NCI-H526 treated with DMSO at 0.1 percent for 48 hours (cell line): ENCODE measurements at places on chromosomes 3 and 15.

- DNase-seq: peak; percentile 16
Measured at GRCh38 chr3:104628185-104628789, 738.4 kb upstream of the ALCAM start.

- no peak for DNase-seq
Measured at GRCh38 chr3:132916096-132916495, 122.1 kb upstream of the TMEM108 start.

DNA sequence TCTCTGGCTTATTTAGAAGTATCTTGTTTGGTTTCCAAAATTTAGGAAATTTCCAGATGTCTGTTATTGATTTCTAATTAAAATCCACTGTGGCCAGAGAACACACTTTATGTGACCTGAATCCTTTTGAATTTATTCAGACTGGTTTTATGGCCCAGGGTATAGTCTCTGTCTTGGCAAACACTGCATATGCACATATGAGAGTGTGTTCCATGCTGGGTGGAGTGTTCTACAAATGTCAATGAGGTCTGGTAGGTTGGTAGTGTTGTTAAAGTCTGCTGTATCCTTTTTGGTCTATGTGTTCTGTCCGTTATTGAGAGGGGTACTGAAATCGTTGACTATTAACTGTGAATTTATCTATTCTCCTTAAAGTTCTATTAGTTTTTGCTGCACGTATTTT is 30.2 kb downstream of the PGPEP1L start:
- DNase-seq: no peak

DNA sequence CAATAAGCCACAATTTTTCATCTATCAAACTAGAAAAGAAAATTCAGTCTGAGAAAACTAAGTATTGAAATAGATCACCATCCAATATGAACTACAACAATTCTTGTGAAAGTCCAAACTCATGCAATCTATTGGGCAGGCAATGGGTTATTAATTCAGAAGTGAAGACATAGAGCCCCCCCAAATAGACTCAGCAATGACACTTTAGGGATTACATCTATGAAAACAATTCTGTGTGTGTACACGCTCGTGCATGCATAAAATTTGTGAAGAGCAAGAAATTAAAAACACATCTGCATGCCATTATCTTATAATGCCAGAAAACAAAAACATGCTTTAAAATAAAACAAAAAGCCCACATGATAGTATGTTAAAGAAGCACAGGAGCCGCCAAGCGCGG is 151.3 kb downstream of the NR1I2 start:
- no peak for DNase-seq

- no peak for DNase-seq
Measured at GRCh38 chr3:193560870-193561269, 6.2 kb upstream of the ATP13A4 start.

DNA sequence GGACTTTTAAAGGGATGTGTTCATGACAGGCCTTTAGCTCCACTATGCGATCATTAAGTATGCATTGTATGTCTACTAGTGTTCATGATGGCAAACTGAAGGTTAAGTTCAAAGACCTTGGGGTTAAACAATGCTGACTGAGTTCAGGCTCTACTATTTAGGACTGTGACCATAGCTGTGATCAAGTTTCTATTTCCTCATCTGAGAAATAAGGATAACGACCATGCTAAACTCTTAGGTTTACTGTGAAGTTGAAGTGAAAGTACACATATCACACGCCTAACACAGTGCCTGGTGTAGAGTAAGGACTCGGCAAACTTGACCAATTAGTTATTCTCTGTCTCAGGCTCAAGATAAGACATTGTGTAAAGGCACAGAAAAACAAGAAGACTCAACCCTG is 243.2 kb downstream of the MBNL1 start:
- DNase-seq: no peak

GRCh38 chr15:41894791-41895463 is 1.1 kb upstream of the SPTBN5 start:
- no peak for DNase-seq

DNA sequence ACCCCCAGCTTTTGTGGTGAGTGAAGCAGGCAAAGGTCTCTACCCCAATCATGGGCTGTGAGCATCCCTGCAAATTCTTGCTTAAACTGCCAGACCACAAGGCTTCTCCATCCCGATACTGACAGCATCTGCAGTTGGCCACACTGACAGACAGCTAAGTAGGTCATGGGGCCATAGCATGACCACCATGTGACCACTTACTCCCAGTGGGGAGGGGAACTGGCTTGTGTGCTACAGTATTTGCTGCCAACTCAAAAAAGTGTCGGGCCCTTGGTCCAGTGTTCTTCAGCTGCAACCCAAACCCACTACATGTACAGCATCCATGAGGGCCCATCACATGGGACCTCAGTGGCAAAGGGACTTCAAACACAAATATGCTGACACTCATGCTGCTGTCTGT is 103.4 kb downstream of the SEC22A start:
- DNase-seq: no peak

DNA sequence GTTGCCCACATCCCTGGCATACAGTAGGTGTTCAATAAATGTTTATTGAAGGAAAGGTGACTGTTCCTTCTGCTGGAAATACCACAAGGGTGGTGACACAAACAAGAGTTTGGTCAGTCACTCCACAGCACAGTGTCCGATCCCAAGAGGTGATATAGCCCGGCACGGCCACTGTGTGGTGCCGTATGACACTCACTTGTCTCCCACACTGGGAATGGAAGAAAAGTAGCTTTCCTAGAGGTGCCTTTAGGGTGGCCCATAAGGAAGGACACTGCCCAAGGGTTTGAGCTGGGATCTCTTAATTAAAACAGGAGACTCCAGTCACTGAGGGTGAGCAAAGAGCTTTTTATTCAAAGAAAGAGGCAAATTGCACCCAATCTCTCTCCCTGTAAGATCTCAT is 40.5 kb downstream of the TGM4 start:
- DNase-seq: no peak

DNA sequence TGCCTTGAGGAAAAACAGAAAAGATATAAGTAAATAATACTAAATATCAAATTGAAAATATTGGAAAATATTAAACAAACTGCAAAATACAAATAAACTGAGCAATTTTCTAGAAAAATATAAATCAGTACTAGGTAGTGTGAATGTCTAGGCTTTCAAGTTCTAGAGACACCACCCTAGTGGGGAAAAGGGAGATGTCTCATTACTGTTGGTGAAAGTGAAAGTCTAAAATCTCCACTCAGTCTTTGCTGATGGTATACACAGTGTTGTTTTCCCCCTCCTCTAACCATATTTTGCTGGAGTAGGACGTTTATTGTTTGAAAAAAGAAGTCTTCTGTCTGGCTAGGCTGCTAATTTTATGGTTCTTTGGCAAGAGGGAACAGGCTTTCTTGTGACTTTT is 1368.9 kb downstream of the OTOL1 start:
- no peak for DNase-seq
